ENCODE measurements at places on chromosomes 5 and 9. TPM values are rescaled to one million over a fixed set of nuclear protein-coding genes. Genes with fewer than 3 reads are reported as not detected.

The IL3 gene
- not detected for total RNA-seq

DNA sequence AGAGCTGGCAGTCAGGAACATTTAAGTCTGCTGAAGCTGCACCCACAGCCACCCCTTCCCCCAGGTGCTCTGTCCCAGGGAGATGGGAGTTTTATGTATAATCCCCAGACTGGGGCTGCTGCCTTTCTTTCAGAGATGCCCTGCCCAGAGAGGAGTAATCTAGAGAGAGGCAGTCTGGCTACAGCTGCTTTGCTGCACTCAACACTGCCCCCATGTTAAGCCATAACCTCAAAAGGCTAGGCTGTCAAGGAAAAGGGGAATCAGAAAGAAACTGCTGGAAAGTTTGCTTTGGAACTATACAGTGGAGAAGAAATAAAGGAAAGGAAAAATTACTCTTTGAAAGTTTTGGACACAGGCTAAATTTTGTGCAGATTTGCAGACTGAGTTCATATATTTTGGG, 127.2 kb downstream of the MACIR start:
- no peak for DNase-seq

GRCh38 chr9:98992107-98992884, 48.6 kb downstream of the COL15A1 start:
- DNase-seq, result no peak

DNA sequence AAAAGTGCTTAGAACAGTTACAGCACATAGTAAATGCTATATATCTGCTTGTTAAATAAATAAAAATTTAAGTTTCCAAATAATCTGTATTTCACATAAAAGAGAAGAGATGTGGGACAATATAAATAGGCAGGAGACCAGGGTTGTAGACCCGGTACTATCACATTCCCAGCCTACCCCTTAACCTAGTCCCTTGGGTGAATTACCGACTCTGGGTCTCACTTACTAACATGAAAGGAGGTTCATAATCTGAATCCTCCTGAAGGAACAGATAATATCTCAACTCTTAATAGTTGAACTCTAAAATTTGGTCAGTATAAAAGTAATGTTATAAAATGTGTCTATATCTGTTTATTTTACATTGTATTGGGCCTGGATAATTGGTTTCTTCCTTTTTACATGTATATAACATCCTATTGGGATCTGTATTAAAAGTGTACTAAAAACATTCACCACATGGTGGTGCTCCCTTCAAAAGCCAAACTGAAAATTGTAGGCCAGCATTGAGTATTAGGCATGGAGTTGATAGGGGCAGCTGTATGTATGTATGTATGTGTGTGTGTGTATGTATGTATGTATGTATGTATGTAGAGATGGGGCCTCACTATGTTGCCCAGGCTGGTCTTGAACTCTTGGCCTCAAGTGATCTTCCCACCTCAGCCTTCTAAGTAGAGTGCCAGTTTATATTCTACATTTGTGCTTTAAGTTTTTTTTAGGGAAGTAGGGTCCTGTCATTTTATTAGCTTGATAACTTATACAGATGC, 64.2 kb upstream of the ABL1 start:
- DNase-seq, result peak; percentile 47
